CD4-positive, alpha-beta T cell treated with Interleukin-15 for 1 hour (primary cell): ENCODE measurements at places on chromosomes 4 and X.

GRCh38 chr4:42608551-42608950 lies 48.4 kb downstream of the ATP8A1 start:
- no peak for DNase-seq

DNA sequence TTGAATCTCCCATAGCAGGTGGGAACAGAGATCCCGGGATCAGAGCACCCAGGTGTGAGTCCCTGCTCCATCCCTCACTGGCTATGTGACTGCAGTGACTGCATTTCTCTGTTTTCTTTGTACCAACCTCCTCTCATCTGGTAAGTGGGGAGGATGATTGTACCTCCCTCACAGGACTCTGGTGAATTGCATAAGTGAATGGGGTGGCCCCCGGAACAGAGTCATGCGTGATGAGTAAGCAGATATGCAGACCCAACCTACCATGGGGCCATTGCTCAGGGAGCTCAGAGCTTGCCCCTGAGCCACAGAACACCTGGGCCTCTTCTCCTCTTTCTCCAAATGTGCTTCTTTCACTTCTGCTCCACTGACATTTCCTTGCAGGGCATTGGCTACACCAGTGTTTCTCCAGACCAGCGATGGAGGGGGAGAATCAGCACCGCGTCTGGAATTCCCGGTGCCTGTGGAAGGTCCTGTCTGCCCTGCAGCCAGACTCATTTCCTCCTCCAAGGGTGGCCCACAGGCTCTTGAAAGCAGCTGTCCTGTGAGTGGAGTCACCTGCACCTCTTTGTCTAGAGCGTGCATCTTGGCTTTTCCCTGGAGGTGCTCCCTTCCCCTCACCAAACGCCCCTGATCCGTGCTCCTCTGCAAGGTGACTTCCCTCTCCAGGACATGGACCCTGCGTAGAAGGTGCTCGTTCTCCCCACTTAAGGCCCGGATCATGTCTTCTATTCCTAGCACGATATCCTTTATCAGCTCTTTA lies 30.0 kb downstream of the C4orf50 start:
- DNase-seq, result no peak

GRCh38 chr4:149713031-149713430 lies 102.6 kb downstream of the IQCM start:
- DNase-seq, result no peak

DNA sequence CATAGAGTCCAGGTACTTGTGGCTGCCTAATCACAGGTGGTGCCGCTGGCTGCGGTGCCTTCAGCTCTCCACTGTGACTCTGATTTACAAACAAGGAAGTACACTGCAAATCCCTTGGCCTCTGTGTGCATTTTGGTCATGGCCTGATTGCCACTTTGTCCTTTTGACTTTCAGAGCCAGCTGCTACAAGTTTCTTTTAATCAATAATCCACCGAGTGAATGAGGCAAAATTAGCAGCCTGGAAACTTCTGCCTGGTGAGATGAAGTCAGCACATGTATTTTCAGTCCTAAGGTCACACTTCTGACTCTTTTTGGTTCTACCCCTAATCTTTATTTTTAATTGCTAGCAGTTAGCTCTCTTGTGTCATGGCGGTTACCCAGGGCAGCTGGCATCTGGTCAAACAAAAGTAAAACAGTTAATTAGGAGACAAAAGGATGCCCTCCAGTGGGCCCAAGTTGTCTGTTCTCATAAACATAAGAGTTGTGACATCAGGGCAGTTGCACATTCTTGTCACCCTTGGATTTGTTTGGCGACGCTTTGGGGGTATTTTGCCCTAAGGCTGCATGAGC lies 62.3 kb upstream of the LNX1 start:
- DNase-seq, result no peak

- peak; percentile 24 for DNase-seq
Measured at GRCh38 chrX:139766545-139766983, 58.6 kb upstream of the MCF2 start.

- DNase-seq, result no peak
Measured at GRCh38 chrX:148700021-148700420, 199.6 kb downstream of the AFF2 start.

DNA sequence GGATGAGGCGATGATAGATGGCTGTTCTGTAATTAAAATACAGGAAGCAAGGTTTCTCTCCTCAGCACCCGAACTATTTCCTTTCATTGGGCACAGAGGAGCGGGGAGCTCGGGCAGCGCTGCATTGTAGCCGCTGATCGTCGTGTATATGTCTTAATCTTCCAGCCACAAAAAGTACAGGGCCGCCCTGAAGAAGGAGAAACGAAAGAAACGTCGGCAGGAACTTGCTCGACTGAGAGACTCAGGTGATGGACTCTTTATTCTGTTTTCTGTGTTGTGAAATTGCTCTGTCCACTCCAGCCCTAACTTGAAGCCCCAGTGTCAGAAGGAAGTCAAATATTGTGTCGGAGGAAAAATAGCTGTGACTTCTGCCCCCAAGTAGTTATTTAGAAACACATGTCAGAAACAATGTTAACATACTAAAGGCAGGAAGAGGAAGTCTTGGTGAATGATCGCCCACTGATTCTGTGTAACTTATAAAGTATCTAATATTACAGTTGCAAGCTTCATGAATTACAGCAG lies 546 bp downstream of the ZRSR2 start:
- no peak for DNase-seq
